ENCODE measurements at places on chromosomes 12 and 14. TPM values are rescaled to one million over a fixed set of nuclear protein-coding genes. Genes with fewer than 3 reads are reported as not detected.

The CLEC9A gene
- total RNA-seq = not detected

The CMTM5 gene
- not detected for total RNA-seq

The CHGA gene
- not detected for total RNA-seq

The SOAT2 gene
- total RNA-seq = not detected

The DNAJC22 gene
- 0.29 TPM for total RNA-seq

The AHNAK2 gene
- total RNA-seq = 76.0 TPM

The ANGEL1 gene
- 14.7 TPM for total RNA-seq

The MYBPC1 gene
- not detected for total RNA-seq

The OGFOD2 gene
- total RNA-seq = 13.1 TPM

The OR4E2 gene
- not detected for total RNA-seq

The NXPH4 gene
- total RNA-seq = 0.19 TPM

The SLC35E3 gene
- total RNA-seq = 5.0 TPM

The LUM gene
- total RNA-seq = 1.2 TPM

The PLEKHG7 gene
- not detected for total RNA-seq

The COA8 gene
- total RNA-seq = 32.7 TPM

The TRPV4 gene
- 4.6 TPM for total RNA-seq

The OTUB2 gene
- 1.6 TPM for total RNA-seq

The CLEC14A gene
- total RNA-seq = 418 TPM

The HRK gene
- not detected for total RNA-seq

The CACNA1C gene
- 0.98 TPM for total RNA-seq

The NUAK1 gene
- 116 TPM for total RNA-seq

The CD27 gene
- total RNA-seq = not detected

The PPFIA2 gene
- not detected for total RNA-seq

The PTHLH gene
- 0.86 TPM for total RNA-seq

The NOXRED1 gene
- total RNA-seq = not detected

The GLT8D2 gene
- 0.76 TPM for total RNA-seq

The CCDC197 gene
- total RNA-seq = not detected

The OLR1 gene
- not detected for total RNA-seq

The GPR84 gene
- 0.38 TPM for total RNA-seq

The STK38L gene
- 63.7 TPM for total RNA-seq

The OASL gene
- 0.19 TPM for total RNA-seq

The LAG3 gene
- total RNA-seq = 0.33 TPM

The NAV3 gene
- total RNA-seq = 33.0 TPM

The MYO1H gene
- total RNA-seq = not detected

The OSBPL8 gene
- total RNA-seq = 64.0 TPM

The ASCL1 gene
- not detected for total RNA-seq

The SLC7A7 gene
- 6.9 TPM for total RNA-seq

The ABHD12B gene
- not detected for total RNA-seq

The TAS2R19 gene
- total RNA-seq = 5.5 TPM

The DBX2 gene
- not detected for total RNA-seq

The DCN gene
- total RNA-seq = 1.4 TPM
